GM12865 (cell line): ENCODE measurements at places on chromosomes 7 and 10.

DNA sequence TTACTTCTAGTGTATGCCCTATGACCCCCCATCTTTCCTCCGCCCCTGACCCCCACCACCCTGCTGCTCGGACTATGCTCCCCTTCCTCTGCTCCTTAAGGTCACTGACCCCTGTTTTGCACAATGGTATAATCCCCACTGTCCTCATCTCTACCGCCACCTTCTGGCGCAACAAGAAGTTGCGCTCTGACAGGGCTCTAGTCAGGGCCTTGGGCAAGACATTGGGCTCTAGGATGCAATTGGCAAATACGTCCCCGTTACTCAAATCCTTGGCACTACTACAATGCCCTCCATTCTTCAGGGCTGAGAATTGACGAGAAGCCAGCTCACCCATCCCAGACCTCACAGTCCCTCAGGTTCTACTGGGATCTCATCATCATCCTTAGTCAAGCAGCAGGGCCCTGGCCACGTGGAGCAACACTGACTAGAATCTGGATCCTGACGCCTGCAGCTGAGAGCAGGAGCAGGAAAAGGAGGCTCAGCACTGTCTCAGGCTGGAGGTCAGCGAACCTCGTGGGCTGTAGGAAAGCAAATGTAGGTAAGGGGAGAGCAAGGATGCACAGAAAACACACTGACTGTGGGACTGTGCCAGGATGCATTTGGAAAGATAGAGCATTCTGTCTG lies 10.6 kb downstream of the LRIT2 start:
- DNase-seq, result peak; percentile 73

DNA sequence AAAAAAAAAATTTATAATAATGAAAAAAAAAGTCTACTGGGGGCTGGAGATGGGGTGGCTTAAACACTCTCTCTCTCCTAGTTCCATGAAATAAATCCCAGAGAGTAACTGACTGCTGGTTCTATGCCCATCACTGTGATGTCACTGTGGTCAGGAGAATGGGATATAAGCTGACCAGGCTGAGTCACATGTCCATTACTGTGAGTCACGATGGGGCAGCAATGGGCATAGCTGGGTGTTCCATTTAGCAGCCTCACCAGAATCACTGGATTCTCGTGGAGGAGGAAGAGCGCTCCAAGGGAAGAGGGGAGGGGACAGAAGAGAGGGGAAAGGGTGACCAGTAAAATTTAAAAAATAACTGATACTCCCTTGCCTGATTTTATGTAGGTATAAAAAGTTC lies 37.1 kb downstream of the MASTL start:
- DNase-seq, result no peak

DNA sequence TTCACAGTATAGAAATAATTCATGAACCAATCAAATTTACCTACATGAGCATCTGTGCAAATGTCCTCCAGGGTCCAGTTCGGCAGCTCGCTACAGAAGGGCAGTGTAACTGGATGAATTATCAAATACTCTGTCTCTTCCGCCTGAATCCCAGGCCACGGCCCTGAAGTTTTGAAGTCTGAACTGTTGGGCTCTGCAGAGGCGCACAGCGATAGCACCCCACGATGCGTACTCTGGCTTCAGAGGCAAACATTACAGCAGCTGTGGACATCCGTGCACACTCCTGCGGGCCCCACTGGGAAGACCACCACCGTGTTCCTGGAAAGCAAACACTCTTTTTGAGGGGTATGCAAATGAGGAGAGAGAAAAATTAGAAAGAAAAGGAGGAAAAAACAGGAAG lies 259.8 kb upstream of the TCERG1L start:
- DNase-seq, result no peak

DNA sequence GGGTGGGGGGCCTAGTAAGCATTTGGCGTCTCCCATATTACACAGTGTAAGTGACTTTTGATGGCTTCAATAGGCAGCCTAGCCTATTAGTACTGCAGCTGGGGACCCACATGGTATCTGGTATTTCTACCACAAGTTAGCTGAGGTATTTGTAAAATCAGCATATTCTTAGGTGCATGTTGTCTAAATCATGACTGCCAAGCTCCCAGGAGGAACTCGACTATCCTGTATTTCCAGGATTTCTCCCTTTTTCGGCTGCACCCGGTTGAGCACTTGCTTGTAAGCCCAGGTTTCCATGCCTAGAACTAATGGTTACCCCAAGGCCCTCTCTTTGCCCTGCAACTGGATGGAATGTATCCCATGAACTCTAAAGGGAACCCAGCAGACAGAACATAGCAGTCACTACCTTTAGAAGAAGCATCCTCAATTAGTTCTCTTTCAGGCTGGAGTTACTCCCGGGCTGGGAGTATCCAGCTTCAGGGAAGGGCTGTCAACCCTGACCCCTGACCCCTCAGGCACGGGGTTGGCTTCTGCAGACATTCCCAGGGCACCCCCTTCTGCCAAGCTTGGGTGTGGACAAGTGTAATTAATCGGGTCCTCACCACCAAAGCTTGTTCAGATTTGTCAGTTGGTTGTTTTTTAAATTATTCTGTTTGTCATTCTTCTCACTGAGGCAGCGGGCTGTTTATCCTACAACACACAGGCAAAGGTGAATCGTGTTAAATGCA lies 90.3 kb upstream of the PARD3 start:
- DNase-seq, result no peak

DNA sequence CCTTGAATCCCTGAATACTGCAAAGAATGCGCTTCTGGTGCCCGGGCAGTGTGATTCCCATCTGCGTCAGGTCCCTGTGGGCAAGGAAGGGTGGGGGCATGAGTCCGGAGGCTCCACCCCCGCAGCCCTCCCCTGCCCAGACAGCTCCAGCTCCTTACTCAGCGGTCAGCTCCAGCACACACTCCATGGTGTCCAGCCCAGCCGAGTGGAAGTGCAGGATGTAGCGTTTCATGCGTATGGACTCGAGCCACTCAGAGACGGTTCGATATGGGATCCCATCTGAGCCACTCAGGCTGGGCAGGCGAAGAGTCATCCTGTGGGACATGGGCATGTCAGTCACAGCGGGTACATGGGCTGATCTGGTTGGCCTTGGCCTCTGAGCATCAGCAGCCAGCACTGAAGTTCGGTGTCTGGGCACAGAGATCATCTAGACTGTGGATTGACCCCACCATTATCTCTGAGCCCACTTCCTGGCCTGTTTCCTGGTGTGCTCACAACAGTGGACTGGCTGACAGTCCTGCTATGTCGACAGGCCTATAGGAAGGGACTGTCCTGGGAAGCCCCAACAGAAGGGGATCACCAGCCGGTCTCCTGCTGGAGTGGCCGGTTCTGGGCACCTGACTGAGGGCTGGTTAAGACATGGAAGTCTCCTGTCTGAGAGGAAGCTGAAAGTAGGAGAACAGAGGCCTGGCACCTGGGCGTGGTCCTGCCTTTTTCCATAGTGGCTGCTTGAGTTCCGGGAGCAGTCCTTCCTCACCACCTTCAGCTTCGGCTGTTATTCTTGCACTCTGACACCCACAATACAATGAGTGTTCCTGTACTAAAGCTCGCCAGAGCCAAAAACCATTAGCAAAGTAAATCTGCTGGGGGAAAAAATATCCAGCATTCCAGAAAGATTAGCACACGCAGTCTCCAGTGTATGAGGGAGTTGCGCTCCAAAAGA lies 10.6 kb downstream of the ZYX start:
- DNase-seq, result no peak

GRCh38 chr10:28530751-28531150 lies 2.2 kb upstream of the WAC start:
- DNase-seq, result no peak

DNA sequence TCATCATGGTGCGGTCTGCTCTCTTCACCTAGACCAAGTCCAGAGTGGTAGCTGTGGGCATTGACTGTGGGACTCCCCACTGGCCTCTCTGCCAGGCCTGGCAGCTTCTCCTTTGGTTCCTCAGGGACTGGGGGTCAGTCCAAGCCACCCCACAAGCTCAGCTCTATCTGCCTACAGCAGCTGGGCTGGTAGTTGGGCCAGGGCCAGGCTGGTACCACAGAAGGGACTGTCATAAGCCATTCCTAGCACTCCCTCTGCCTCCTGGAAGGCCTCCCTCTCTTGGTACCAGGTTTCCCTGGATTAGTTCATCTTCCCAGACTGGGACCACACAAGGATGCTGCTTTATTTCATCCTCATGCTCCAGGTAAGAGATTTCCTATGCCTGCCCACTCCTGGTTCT lies 24.2 kb upstream of the UNC5B start:
- no peak for DNase-seq

DNA sequence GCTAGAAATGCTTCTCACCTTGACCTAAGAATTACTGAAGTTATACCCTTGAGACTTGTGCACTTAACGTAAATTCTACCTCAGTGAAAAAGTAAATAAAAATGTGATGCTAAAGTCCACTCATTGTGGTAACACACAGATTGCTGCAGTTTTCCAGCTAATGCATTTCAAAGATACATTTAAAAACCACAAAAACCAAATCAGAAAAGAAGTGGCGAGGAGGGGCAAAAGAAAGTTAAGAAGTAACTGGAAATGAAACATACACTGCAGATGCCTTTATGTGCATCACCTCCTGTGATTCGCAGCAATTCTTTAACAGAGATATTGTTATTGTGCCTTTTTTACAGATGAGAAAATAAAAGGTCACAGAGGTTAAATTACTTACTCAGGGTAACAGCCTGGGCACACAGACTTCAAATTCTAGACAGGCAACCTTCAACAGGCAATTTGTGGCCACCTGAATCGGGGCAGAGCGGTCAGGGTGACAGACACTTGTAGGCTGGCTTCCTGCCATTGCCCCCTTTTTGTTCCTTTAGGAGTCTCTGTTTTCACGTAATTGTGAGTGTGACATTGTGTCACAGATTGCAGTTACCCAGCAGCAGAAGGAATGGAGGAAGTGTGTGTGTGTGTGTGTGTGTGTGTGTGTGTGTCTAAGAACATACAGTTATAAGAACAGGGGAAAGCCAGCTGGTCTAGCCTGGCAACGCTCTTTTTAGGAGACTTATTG lies 1.9 kb downstream of the WIPF3 start:
- DNase-seq, result no peak

GRCh38 chr10:62000037-62000603 lies 98.6 kb downstream of the ARID5B start:
- DNase-seq, result peak; percentile 98

- no peak for DNase-seq
Measured at GRCh38 chr7:86776136-86776535, 132.4 kb downstream of the GRM3 start.

- no peak for DNase-seq
Measured at GRCh38 chr10:72140174-72140573, 51.8 kb upstream of the SPOCK2 start.

- peak; percentile 99 for DNase-seq
Measured at GRCh38 chr7:138459413-138460175, 465 bp upstream of the TRIM24 start.

DNA sequence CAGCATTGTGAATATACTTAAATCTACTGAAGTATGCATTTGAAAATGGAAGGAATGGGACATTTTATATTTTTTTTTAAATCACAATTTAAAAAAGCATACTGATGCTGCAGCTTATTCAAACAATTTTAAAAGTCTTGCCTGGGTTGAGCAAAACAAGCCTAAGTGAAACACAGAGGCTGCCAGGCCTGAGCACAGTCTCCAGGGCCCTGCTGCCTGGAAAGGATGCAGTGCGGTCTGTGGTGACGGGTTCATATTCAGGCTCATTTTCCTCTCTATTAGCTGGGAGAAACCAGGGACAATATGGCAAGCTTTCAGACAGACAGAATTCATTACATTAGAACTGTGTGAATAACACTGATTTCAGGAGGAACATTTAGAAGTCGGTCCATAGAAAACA lies 251.9 kb downstream of the COBL start:
- no peak for DNase-seq

- no peak for DNase-seq
Measured at GRCh38 chr10:86489071-86489810, 32.4 kb downstream of the WAPL start.

GRCh38 chr7:34664755-34665154 lies 6.7 kb downstream of the NPSR1 start:
- DNase-seq, result no peak

DNA sequence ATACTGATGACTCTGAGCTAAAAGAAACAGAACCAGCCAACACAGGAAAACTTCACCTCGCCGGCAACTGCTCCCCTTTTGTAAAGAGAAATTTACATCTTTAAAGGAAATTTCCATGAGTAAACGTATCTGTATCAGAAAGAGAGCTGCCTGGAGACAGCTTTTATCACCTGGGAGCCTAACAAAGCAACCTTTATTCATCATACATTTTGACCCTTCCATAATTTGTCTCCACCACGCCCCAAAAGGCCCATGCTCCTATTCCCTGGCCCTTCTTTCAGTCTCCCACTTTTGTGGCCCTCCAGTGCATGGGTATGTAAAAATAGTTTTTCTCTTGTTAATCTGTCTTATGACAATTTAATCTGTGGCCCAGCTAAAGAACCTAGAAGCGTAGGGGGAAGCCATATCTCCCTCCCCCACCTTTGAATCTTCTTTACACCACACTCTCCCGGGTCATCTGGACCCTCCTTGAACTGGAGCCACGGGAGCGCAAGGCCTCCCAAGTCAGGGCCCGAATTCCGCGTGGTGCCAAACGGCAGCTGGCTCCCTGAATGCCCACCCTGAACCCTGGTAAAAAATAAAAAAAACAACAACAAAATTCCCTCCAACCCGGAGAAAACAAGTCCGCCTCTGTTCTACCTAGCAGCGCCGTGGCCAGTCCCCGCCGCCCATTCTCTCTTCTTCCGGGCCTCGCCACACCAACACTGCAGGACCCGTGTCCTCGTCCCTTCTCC lies 15.4 kb upstream of the FKBP9 start:
- no peak for DNase-seq

DNA sequence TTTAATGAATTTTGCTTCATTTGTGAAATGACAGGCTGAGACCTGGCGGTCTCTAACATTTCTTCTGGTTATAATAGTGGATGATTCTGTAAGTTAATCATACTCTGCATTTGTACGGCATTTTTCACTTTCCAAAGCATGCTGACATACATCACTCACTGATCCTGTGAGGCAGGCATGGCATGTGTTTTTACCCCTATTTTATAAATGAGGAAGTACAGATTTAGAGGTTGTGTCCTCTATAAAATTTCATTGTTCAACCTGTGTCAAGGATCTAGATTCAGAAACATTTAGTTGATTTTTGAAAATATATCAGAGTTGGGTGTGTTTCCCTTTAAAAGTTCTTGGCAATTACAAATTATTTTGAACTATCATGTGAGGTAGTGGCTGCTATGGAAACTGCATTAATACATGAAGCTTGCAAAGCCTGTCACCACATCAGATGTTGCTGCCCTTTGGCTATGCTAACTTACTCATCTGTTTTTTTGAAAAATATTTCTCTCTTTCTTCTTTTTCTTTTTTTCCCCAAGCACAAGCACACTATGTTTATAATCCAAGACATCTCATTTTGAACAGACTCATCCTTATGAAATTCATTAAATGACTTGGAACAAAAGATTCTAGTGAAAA lies 172.7 kb downstream of the GNAI1 start:
- no peak for DNase-seq
